ENCODE measurements at places on chromosomes 16 and 17.

- no peak for DNase-seq
Measured at GRCh38 chr17:17467720-17468119, 9.1 kb upstream of the MED9 start.

DNA sequence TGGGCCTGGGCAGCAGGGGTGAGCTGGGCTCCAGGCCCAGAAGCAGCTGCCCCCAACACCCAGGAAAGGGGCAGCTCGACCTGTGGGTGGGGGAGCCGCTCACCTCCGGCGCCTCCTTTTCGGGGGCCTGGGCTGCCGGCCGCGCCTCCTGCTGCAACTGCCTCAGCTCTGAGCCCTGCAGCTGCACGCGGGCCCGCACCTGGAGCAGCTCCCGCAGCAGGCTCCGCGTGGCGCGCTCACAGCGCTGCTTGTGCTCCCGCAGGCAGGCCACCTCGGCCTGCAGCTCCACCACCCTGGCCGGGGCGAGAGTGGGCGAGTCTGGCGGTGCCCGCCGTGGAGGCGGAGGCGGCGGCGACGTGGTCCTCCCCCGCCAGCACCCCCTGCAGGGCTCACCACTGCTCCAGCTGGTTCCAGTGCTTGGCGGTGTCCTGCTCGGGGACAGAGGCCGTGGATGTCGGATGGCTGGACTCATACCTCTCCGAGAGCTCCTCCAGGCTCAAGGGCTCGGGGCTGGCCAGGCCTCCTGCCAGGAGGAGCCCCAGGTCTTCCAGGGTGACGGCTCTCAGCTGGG is 868 bp downstream of the CCDC154 start:
- no peak for DNase-seq

DNA sequence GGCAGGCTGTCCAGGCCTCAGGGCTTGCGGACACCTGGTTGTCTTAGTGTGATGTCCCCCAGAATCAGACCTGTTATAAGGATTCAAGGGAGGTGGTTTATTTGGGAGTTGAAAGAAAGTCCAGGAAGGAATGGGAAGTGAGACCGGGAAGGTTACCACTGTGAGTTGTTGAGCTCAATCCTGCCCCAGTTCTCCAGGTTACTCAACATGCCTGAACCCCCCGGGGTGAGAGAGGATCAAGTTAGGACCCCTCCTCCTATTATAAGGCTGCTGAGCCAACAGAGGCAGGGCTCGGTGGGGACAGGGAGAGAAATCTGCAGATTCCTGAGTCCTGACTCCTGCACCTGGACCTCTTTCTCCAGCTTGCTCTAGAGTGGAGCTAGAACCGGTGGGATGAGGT is 86.4 kb downstream of the MRM1 start:
- DNase-seq: no peak

GRCh38 chr16:87703071-87703470 is 62.7 kb downstream of the KLHDC4 start:
- DNase-seq: no peak

DNA sequence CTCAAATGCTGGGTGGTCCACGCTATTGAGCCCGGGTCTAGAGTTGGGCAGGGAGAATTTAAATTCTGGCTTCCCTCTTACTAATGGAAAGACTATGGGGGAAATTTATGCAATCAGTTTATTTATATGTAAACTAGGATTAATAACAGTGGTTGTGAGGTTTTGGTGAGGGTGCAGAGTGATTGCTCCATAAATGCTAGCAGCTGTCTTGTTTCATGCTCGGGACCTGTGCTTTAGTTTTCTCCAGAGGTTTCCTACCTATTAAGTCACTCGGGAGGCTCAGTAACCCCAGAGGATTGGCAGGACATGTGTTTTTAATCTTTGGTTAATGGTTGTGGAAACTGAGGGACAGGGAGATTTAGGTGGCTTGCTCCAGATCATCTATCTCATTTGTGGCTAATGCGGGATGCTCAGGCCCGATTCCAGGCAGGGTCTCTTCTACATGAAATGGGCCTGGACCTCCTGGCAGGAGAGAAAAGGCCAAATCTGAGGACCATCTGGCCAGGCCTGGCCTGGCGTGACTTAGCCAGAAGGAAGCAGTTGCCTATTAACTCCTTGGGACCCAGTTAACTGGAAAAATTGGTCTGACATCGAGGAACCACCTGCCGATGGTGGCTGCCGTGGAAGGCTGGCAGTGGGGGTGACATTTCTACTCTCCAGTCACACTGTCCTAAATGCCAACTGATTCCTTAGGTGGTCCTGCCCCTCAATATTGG is 2.1 kb downstream of the PRCD start:
- no peak for DNase-seq

GRCh38 chr16:8686031-8686621 is 11.7 kb downstream of the ABAT start:
- no peak for DNase-seq

GRCh38 chr16:74591876-74592650 is 14.9 kb downstream of the GLG1 start:
- no peak for DNase-seq

- DNase-seq: no peak
Measured at GRCh38 chr17:73493956-73494926, 150.0 kb downstream of the SDK2 start.

GRCh38 chr16:23801378-23801777 is 34.4 kb upstream of the PRKCB start:
- DNase-seq: no peak

- no peak for DNase-seq
Measured at GRCh38 chr16:51967646-51968045, 579.3 kb downstream of the TOX3 start.

GRCh38 chr17:50806141-50806643 is 29.2 kb upstream of the WFIKKN2 start:
- no peak for DNase-seq

DNA sequence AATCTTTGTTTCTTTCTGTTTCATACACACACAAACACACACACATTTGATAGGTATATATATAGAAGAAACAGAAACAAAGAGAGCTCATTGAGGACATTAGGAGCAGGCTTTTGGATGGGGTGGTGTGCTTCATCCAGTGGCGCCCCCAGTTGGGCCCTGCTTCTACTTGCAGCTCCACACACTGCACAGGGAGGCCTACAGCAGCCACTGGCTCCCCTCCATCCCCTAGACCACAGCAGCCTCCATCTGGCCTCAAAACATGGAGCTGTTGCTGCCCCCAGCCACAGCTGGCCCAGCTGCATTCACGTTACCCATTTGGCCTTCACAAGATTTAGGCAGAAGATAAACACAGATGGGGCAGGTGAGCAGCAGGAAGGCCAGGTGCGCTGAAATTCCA is 33.1 kb upstream of the NF1 start:
- no peak for DNase-seq

DNA sequence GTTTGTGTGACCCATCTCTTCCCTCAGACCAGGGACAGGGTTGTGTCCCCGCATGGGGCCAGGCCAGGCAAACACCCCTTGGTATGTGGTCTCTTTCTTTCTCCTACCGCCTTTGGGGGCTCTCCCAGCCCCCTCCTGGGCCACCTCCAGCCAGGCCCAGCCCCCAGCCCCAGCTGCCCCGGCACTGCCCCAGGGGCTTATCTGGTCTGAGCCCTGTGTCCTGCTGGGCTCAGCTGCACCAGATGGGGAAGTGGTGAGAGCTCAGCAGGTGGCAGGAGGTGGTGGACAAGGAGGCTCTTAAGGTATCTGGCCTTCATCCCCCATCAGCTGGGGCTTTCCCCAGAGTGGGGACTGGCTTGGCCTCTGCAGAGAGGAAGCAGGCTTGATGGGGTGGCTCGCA is 8.7 kb downstream of the ADAM11 start:
- no peak for DNase-seq

GRCh38 chr17:14351493-14351892 is 50.6 kb downstream of the HS3ST3B1 start:
- DNase-seq: no peak

DNA sequence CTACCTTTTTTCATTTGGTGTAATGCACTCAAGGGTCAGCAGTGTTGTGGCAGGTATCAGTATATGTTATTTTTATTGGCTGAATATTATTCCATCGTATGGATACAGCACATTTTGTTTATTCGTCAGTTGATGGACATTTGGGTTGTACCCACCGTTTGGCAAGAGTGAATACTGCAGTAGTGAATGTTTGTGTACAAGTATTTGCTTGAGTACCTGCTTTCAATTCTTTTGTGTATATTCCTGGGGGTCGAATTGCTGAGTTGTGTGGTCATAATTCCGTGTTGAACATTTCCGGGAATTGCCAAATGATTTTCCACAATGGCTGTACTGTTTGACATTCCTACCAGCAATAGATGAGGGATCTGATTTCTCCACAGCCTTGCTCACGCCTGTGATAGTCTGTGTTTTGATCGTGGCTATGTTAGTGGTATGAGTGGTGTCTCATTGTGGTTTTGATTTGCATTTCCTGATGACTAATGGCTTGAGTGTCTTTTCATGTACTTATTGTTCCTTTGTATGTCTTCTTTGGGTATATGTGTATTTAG is 108.4 kb downstream of the OR1D5 start:
- no peak for DNase-seq

- no peak for DNase-seq
Measured at GRCh38 chr17:30584810-30585209, 107.6 kb downstream of the GOSR1 start.

DNA sequence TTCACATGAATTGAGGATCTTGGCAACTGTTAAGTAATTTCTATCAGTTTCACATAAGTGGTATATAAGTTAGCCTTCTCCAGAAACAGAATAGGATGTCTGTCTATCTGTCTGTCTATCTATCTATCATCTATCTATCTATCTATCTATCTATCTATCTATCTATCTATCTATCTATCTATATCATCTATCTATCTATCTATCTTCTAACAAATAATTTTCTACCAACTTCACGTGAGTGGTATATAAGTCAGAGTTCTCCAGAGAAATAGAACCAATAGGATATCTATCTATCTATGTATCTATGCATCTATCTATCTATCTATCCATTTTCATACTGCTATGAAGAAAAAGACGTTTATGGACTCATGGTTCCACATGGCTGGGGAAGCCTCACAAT is 11.4 kb upstream of the SPACA3 start:
- DNase-seq: no peak

DNA sequence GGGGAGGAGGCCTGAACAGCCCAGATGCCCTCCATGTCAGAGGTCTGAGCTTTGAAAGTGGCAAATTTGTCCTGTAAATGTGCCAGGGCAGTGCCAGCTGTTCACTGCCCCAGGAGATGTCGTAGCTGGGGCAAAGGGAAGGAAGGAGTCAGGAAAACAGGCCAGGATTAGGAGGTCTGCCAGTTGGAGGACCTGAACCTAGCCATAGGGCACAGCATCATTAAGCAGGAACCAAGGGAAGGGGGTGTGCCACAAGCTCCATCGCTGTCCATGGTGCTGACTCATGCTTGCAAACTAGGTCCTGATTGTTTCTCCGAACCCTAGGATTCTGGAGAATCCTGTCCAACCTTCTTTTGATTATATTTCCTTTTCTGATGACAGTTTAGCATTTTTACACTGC is 124.2 kb downstream of the TMEM132E start:
- no peak for DNase-seq

DNA sequence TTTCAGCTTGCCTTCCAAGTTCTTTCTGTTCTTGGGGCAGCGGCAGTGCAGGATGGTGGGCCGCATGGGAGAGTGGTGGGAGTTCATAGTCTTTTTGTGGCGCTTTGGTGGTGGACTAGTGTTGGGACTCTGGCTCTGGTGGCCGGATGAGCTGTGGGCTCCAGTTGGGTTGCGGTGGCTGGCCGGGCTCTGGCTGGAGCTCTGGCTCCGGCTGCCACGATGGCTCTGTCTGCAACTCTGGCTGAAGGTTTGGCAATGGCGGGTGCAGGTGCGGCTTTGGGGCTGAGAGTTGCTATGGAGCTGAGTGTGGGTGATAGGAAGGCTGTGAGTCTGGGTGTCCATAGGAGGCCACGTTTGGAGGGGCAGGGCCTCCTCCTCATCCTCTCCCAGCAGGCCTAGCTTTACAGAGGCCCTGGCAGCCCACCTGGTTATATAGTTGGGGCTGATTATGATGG is at the start of gene TNP2:
Gene TNP2, minus strand, starts transcription at position 405 of the 455 bp plus-strand sequence. Its CDS starts 63 bp downstream, at position 342.
- no peak for DNase-seq

DNA sequence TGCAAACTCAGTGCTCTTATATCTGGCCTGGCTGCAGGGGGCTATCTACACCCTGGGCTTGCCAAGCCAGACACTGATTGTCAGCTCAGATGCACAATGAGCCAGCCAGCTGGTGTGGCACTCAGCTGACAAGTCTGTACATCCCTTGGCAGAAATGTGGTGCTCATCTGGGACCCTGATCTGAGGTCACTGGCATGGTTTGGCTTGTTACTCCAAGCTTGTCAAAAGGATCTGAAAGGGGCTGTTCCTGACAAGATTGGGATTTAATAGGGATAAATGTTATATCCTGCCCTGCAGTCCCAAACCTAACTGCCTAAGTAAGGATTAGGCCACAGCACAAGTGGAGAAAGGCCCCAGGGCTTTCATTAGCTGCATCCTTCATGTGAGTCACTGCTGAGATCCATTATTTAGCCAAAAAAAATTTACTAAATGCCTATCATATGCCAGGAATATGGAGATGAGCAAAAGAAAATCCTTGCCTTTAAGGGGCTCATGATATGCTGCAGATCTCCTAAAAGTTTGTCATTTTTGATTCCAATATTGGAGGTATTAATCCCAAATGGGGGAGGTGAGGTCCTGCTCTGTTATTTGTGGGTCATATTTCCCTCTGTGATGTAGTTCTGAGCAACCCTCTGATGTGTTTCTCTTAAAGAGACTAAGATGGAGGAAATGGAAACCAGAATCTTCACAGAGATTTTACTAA is 6.3 kb downstream of the SLC6A2 start:
- DNase-seq: no peak

DNA sequence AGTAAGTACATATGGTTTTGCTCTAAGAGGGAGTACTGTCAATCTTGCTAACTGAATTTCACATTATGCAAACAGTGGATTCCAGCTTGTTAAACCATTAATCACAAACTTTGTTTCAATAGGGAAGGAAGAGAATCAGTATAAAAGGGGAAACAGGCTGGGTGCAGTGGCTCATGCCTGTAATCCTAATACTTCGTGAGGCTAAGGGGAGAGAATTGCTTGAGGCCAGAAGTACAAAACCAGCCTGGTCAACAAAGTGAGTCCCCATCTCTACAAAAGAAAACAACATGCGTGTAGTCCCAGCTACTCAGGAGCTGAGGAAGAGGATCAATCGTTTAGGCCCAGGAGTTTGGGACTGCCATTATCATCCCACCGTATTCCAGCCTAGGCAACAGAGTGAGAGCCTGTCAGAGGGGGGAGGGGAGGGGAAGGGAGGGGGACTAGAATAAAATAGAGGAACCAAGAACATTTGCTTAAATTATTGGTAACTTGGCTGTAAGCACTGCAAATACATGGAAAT is 65.7 kb downstream of the FBXL20 start:
- DNase-seq: no peak

DNA sequence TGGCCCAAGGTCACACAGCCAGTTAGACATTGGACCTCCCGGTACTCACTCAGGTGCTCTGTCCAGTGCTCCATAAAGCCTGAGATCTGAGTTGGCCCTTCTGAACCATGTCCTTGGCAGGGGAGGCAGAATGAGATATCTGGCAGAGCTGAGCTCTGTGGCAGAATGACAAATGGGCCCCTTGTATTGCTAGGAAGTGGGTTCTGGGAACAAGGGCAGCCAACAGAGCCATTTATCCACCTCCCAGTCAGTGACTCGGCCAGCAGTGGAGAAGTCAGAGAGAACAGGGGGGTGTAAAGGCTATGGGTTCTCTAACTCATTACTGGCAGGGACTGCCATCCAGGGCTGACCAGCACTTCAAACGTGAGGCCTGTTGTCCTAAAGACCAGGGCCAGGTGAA is 117.1 kb upstream of the NLRP1 start:
- no peak for DNase-seq
